Type B pancreatic cell (in vitro differentiated cells): ENCODE measurements at places on chromosomes 3 and 15. TPM values are rescaled to one million over a fixed set of nuclear protein-coding genes. Genes with fewer than 3 reads are reported as not detected.

SI gene
- 4.7 and 8.4 TPM in 2 replicates for total RNA-seq

ACTC1 gene
- 0.52 and 19.7 TPM in 2 replicates for total RNA-seq

P2RY14 gene
- total RNA-seq: 0.14 and 0.60 TPM in 2 replicates

ZNF774 gene
- total RNA-seq: 4.8 and 5.5 TPM in 2 replicates

GOLGA8S gene
- total RNA-seq: 0.19 TPM in 1 of 2 replicates, not detected in the other

DUOXA1 gene
- total RNA-seq: 3.2 and 9.4 TPM in 2 replicates
